ENCODE measurements at places on chromosomes 2 and 18.
A peak's percentile ranks its signal among the peaks of the same experiment; 100 is the strongest.

GRCh38 chr2:202178346-202178958, 59.9 kb downstream of the SUMO1 start:
- DNase-seq = no peak

GRCh38 chr2:48116497-48116896, 210.2 kb upstream of the FBXO11 start:
- no peak for DNase-seq

DNA sequence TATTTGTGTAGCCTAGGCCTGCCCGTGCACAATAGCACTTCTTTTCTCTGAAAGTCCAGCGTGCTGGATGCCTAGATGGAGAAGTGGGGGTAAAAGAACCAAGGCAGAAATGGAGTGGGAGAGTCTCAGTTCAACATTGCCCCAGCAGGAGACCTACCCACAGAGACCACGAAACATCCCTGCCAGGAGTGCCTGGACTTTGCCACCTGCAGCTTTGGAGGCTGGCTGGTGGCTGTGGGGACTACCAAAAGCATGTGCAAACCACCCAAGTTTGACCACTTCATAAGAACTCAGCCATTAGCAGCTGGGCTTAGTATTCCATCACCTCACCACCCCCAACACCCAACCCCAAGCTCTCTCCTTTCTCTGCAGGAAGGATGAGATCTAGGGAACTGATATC, 416.9 kb upstream of the ID2 start:
- no peak for DNase-seq

GRCh38 chr2:55357927-55358326, 61.7 kb downstream of the CCDC88A start:
- no peak for DNase-seq

- no peak for DNase-seq
These were observed 66.6 kb upstream of the WIPF1 start for GRCh38 chr2:174664084-174664759.

DNA sequence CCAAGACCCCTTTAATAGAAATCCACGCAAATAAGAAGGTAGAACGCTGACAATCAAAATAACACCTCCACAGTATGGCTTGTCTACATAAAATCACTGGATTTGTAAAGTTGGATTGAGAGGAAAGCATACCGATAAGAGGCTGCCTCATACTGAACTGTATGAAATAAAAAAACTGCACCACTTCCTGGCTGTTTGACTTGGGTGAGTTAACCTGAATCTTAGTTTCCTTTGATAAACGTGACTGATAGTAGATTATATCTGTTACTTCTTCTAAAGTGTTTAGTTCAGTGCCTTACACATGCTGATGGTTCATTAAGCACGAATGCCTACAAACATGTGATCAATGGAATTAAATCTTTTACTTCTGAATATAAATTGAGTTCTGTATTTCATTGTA, 140.4 kb upstream of the RNF152 start:
- no peak for DNase-seq

- no peak for DNase-seq
These were observed 84.9 kb downstream of the DYSF start for GRCh38 chr2:71538241-71538640.

DNA sequence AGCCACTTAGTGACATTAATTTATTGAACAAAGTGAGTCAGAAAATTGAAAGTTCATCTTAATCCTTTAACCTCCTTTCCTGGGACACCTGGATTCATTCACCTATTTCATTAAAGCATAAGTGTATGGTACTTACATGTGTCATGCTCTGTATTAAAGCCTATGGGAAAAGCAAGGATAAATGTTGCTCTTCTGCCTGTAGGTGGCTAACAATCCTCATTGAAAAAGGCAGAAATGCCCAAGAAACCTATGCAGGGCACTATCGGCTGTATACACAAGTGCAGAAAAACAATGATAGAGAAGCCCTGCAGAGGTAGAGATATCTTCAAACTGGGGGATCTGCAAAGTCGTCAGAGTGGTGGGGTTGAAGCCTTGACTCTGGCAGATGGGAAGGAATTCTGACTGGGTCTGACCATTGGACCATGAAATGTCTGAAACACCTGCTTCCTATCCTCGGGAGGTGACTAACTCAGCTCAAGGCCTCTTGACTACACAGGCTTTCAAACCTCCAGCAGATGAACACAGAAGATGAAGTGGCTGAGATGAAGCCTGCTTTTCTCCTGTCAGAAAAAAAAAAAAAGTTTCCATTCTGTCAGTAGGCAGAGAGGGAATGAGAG, 83.1 kb downstream of the DCC start:
- DNase-seq = no peak

- no peak for DNase-seq
These were observed 257.2 kb upstream of the RGPD4 start for GRCh38 chr2:107569496-107569895.

GRCh38 chr2:160512491-160512890, 18.9 kb upstream of the RBMS1 start:
- DNase-seq = no peak

GRCh38 chr2:181395851-181396250, 61.3 kb upstream of the ITGA4 start:
- no peak for DNase-seq

- no peak for DNase-seq
These were observed 249.4 kb downstream of the HDAC4 start for GRCh38 chr2:239151201-239152131.

DNA sequence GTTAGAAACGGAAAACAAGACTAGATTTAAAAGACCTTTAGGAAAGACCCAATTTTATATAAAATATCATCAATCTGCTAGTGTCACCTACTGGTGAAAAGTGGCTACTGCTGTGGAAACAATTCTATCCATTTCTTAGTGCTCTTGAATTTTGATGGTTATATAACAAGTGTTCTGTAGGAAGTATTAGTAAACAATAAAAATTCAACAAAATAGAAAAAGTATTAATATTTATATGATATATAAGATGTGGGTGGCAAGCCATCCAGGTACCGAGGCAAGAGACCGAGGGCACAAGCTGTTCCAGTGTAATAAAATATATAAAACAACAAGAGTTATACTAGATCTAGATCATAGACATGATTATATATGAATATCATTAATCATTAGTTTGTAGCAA, 6.2 kb upstream of the TMEM87B start:
- peak; percentile 20 for DNase-seq

DNA sequence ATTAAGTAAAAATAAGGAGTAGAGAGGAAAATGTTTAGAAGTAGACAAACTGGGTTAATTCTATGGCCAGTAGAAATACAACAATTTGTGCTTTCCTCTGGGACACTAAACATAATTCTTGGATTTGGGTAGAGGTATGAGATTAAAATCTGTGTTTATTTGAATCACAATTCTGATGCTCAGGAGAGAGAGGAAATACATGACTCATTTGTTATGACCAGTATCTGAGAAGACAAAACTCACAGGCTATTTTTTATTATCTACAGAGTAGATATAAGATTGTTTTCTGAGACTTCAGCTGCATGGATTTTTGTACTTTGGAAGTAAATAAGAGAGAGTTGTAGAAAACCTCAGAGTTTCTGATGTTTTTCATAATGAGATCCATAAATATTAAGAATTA, 315.7 kb upstream of the CWC22 start:
- DNase-seq = no peak

DNA sequence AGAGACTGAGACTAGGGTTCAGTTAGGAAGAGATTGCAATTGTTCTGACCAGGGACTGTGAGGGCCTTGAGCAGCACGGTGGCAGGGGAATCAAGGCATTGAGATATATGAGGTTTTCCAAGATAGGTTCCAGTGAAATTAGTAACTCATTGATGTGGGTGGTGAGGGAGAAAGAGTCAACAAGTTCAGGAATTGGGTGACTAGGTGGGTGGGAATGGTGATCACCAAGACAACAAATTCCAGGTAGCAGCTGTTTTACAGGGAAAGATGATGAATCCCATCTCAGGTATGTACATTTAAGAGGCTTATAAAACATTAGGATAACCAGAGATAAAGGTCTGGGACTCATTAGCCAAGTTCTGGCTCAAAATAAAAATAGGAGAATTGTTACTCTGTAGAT, 251.5 kb upstream of the MGAT5 start:
- no peak for DNase-seq

- DNase-seq = no peak
These were observed 2.8 kb upstream of the TUBA4B start for GRCh38 chr2:219250049-219250781.

DNA sequence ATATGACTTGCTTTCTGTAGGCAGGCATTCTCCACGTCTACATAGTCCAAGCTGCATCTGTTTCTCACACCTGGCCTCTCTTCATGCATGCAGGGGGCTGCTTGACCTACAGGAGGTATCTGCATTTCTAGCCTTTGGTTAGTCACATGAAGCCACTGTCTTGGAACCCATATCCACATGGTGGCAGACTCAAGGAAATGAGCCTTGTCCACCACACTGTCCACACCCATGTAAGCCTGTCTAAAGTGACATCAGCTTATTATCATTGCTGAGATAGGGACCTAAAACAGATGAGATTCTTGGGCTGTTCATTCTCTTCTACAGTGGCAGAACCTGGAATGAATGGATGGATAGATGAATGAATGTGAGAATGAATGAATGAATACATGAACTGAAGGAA, 160.4 kb downstream of the DOCK10 start:
- no peak for DNase-seq

- DNase-seq = no peak
These were observed 114.3 kb downstream of the TPGS2 start for GRCh38 chr18:36714476-36714875.

GRCh38 chr2:29703336-29703735, 218.1 kb downstream of the ALK start:
- no peak for DNase-seq

DNA sequence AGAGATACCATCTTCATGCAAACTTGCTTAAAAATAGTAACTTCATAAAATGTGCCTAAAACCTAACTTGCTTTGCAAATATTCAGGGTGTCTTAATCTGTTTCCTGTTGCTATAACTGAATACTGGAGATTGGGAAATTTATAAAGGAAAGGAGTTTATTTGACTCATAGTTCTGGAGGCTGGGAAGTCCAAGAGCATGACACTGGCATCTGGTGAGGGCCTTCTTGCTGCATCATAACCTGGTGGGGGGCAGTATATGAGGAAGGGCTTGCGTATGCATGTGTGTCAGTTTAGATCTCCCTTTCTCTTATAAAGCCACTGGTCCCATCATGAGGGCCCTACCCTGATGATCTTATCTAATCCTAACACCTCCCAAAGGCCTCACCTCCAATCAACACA, 166.5 kb downstream of the LPIN1 start:
- no peak for DNase-seq

- DNase-seq = no peak
These were observed 8.4 kb downstream of the KCNIP3 start for GRCh38 chr2:95305380-95306061.

- peak; percentile 41 for DNase-seq
These were observed 30.4 kb downstream of the TMEM178A start for GRCh38 chr2:39696101-39696553.

DNA sequence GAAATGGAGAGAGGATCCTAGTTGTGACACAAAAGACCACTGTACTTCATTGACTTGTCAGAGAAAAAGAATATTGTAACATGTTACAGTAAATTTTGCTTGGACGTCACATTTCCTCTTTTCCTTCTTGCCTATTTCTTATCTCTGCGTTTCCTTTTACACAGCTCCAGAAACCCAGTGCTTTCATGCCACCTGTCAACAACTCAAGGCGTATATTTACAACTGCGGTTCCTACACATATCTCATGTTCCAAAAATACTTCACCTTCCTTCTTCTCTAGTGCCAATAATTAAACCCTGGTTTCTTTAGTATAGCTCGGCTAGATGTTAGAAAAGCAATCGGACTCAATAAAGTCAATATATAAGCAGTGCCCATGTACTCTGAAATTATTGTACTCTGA, 911.5 kb upstream of the FSHR start:
- DNase-seq = no peak

- no peak for DNase-seq
These were observed 288.4 kb downstream of the PIEZO2 start for GRCh38 chr18:10860928-10861327.
